ENCODE measurements at places on chromosomes 3 and 15. TPM values are rescaled to one million over a fixed set of nuclear protein-coding genes. Genes with fewer than 3 reads are reported as not detected.

GRCh38 chr3:15795651-15796308 is 2.0 kb downstream of the ANKRD28 start:
- H3K4me1 ChIP-seq, result peaks cover 39% of the 10 kb centered on the region
- H3K4me3 ChIP-seq, result no peak overlapping the region
- peaks cover 9% of the 10 kb centered on the region for H3K36me3 ChIP-seq
- DNase-seq, result no peak
- H3K27ac ChIP-seq, result no peak overlapping the region

FAM81A gene
- total RNA-seq, result 2.4 TPM

IQCF5 gene
- total RNA-seq, result not detected

GRCh38 chr15:92021792-92022191 is 168.3 kb downstream of the SLCO3A1 start:
- peaks cover 4% of the 10 kb centered on the region for H3K4me1 ChIP-seq
- no peaks in the 10 kb centered on the region for H3K36me3 ChIP-seq
- no peak for DNase-seq
- H3K27ac ChIP-seq, result no peak overlapping the region
- no peaks in the 10 kb centered on the region for H3K27me3 ChIP-seq

Data from WTC11 (cell line).